Effector memory CD8-positive, alpha-beta T cell (primary cell): ENCODE measurements at places on chromosomes 1 and 21.

- H3K4me3 ChIP-seq, result no peak overlapping the region
- H3K27me3 ChIP-seq, result peaks cover 28% of the 10 kb centered on the region
- no peak overlapping the region for H3K27ac ChIP-seq
- peaks cover 10% of the 10 kb centered on the region for H3K36me3 ChIP-seq
Measured at GRCh38 chr1:159933347-159933746, 8.0 kb upstream of the TAGLN2 start.

DNA sequence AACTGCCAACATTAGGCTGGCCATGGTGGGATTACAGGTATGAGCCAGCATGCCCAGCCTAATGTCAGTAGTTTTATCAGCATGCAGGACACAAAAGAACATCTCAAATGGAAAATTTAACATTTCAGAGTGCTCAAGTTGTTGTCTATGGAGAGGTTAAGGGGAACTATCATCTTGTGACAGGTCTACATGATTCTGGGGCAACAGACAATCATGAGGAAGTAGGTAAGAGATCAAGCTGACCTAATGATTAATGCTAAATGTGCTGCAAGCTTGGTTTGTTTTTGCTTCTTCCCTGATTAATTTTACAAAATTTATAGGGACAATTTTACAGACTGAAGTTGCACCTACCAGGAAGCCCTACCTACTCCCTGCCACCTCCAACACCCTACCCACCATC, 36.6 kb downstream of the FMO4 start:
- H3K4me1 ChIP-seq, result no peaks in the 10 kb centered on the region
- peaks cover 32% of the 10 kb centered on the region for H3K27me3 ChIP-seq
- no peak overlapping the region for H3K4me3 ChIP-seq
- H3K27ac ChIP-seq, result no peak overlapping the region
- H3K36me3 ChIP-seq, result peaks cover 2% of the 10 kb centered on the region

DNA sequence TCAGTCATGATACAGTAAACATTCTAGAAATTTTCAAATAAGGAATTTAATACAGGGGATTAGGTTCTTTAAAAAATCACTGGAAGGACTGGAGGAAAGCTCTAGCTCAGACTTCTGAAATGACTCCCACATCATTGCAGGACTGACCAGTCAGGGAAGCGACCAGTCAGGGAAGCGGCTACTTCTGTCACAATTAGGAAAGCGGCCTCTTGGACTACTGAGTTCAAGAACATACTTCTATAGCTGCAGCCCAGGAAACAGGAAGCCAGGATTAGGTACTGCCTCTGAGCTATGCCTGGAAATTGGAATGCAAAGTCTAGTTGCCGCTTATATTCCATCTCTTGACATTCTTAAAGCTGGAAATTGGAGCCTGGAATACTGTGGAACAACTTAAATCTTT, 45.5 kb downstream of the USP25 start:
- H3K4me3 ChIP-seq, result no peak overlapping the region
- H3K27ac ChIP-seq, result no peak overlapping the region
- DNase-seq, result no peak
- peaks cover 46% of the 10 kb centered on the region for H3K4me1 ChIP-seq

- H3K4me3 ChIP-seq, result no peak overlapping the region
- H3K36me3 ChIP-seq, result peaks cover 6% of the 10 kb centered on the region
- no peaks in the 10 kb centered on the region for H3K27me3 ChIP-seq
- DNase-seq, result no peak
- peaks cover 63% of the 10 kb centered on the region for H3K4me1 ChIP-seq
Measured at GRCh38 chr1:109792056-109792831, 28.5 kb upstream of the EPS8L3 start.

DNA sequence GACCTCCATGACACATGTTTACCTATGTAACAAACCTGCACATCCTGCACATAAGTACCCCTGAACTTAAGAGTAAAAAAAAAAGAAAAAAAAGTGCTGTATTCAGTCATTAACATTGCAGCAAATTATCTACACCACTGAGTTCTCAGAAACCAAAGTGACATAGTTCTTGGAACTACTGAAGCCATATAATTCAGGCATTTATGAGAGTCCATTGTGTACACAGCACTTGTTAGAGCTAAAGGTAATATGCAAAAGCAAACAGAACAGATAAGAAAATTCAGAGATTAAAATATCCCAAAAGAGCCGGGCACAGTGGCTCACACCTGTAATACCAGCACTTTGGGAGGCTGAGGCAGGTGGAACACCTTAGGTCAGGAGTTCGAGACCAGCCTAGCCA, 38.0 kb downstream of the F5 start:
- no peaks in the 10 kb centered on the region for H3K36me3 ChIP-seq
- no peak overlapping the region for H3K4me3 ChIP-seq
- H3K27me3 ChIP-seq, result no peaks in the 10 kb centered on the region
